NCI-H1930 (cell line): ENCODE measurements at places on chromosomes 4 and X.

- no peak for DNase-seq
Measured at GRCh38 chr4:189081826-189082225, 858.8 kb upstream of the FRG1 start.

GRCh38 chr4:182905038-182905437, 12.1 kb downstream of the DCTD start:
- DNase-seq: no peak

- no peak for DNase-seq
Measured at GRCh38 chr4:37359261-37359660, 114.7 kb downstream of the NWD2 start.

- no peak for DNase-seq
Measured at GRCh38 chr4:4302416-4302815, 12.4 kb downstream of the ZBTB49 start.

- DNase-seq: no peak
Measured at GRCh38 chr4:87659247-87659931, 9.3 kb downstream of the DMP1 start.
